ENCODE measurements at places on chromosomes 1 and 21. TPM values are rescaled to one million over a fixed set of nuclear protein-coding genes. Genes with fewer than 3 reads are reported as not detected.

GRCh38 chr1:173789841-173790240 is 34.6 kb upstream of the DARS2 start:
- no peak for DNase-seq

DNA sequence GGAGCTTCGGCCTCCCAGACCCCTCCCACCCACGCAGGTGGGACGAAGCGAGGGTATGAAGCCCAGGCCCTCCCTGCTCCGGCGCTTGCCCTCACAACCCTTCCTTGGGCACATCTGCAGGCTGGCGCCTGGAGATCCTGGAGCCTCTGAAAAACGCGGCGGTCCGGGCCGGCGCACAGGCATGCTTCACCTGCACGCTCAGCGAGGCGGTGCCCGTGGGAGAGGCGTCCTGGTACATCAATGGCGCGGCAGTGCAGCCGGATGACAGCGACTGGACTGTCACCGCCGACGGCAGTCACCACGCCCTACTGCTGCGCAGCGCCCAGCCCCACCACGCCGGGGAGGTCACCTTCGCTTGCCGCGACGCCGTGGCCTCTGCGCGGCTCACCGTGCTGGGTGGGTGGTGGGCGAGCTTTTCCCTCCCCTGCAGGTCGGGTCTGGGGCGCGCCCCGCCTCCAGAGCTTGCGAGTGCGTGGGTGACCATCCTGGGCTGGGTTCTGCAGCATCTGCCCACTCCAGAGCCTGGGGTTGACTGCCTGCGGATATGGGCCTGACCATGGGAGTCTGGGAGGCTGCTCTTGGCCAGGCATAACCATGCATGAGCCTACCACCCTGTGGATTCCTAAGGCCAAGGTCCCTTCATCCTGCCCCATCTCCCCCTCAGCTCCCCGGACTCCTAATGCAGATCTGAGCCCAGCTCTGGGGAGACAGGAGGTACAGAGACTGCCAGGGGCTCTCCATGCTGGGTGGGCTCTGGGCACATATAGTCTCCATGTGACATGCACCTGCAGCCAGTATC is 89.8 kb downstream of the TRIM11 start:
- no peak for DNase-seq

GRCh38 chr1:116767782-116768382 is 13.7 kb downstream of the CD2 start:
- no peak for DNase-seq

- peak; percentile 49 for DNase-seq
Observed at GRCh38 chr1:189654906-189655305, 822.8 kb downstream of the BRINP3 start.

The RNU1-1 gene
- under 0.01 TPM for total RNA-seq

DNA sequence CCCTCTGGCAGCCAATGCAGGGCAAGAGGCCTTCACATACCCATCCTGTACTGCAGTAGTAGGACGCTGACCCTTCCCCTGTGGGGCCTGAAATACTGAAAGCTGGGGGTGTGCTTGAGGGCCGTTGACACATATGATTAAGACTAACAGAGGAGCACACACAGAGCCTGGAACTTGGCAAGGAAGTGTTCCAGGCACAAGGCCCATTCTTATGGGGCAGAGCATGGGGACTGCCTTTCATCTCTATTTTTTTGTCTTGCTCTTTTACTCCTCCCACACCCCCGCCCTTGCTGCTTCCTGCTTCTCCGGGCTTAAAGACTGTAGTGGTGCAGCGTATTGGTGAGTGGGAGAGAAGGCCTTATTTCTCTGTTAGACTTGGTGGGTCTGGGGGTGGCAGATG is 137.4 kb downstream of the BACH1 start:
- no peak for DNase-seq

DNA sequence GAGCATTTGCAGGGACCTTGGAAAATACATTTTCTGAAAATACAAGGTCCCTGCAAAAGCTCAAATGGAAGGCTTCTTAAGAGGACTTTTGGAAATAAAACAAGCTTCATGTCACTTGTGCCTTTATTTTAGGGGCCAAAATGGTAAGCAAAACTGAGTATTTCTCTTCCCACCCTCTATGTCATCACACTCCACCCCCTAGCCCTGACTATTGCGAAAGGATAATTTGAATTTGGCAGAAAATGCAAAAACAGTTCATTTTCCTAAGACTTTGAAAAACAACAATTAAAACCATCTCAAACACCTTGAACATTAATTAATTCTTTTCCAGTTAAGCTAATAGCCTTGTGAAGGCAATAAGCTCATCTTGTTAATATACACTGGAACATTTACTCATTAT is 201.7 kb downstream of the TM2D1 start:
- no peak for DNase-seq

DNA sequence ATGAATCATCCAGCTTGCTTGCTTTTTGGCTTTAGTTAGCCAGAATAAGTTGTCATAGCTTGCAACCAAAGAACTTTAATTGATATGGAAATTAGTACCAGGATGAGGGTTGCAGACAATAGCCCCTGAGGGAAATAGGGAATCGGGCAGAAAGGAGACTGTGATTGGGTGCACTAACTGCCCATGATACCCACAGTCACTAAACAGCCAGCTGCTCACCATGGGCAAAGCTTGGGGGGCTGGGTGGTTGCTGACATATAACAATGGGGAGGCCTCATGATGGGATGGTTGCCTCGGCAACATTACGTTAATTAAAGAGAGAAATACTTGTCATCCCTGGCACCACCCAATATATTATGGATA is 17.8 kb upstream of the PLA2G2E start:
- DNase-seq, result no peak

The C1orf167 gene
- not detected for total RNA-seq

DNA sequence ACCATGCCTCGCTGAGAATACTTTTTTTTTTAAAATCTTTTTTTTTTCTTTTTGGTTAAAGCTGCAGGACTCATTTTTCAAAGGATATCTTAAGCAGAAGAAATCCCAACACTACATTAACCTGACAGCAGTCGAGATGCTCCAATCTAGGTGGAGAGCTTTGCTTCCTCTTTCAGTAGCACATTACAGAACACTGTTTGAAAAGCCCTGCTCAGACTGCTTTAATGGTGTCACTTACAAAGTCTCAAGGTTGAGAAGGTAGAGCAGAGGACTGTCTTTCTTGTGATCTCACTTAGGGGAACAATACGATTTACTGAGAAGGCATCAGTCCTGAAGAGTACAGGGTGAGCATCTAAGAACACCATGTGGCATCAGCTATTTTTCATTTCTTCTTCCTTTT is 21.0 kb upstream of the CPLANE2 start:
- no peak for DNase-seq

GRCh38 chr21:40331172-40331571 is 463.9 kb downstream of the PCP4 start:
- no peak for DNase-seq
